CD8-positive, alpha-beta memory T cell (primary cell): ENCODE measurements at places on chromosomes 16 and 17. TPM values are rescaled to one million over a fixed set of nuclear protein-coding genes. Genes with fewer than 3 reads are reported as not detected.

- no peaks in the 10 kb centered on the region for H3K27me3 ChIP-seq
- H3K4me3 ChIP-seq = no peak overlapping the region
- H3K27ac ChIP-seq = no peak overlapping the region
- H3K36me3 ChIP-seq = no peaks in the 10 kb centered on the region
These were observed 50.8 kb downstream of the MYO1D start for GRCh38 chr17:32826076-32826475.

- no peaks in the 10 kb centered on the region for H3K36me3 ChIP-seq
- no peak overlapping the region for H3K4me3 ChIP-seq
- no peak for DNase-seq
- H3K27me3 ChIP-seq = no peaks in the 10 kb centered on the region
- no peaks in the 10 kb centered on the region for H3K4me1 ChIP-seq
These were observed 363.3 kb upstream of the CDH5 start for GRCh38 chr16:66003201-66003600.

Gene KRTAP9-2
- not detected for total RNA-seq

DNA sequence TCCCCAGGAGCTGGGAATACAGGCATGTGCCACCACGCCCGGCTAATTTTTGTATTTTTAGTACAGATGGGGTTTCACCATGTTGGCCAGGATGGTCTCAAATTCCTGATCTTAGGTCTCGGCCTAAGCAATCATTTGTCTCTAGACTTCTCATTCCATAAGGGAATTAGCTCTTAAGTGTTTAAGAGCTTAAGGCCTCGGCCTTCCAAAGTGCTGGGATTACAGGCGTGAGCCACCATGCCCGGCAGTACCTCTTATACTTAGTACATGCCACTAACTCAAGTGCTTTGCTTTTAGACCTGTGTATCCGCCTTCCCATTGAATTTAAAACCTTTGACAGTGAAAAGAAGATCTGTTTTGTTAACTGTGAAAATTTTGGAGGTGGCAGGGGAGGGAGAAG lies 16.6 kb upstream of the IL21R start:
- H3K27ac ChIP-seq = no peak overlapping the region
- DNase-seq = no peak
- no peaks in the 10 kb centered on the region for H3K36me3 ChIP-seq

Gene PRAC1
- not detected for total RNA-seq

- DNase-seq = peak; percentile 72
- H3K27me3 ChIP-seq = no peaks in the 10 kb centered on the region
- no peaks in the 10 kb centered on the region for H3K4me1 ChIP-seq
- H3K36me3 ChIP-seq = no peaks in the 10 kb centered on the region
- H3K4me3 ChIP-seq = no peak overlapping the region
These were observed 36.1 kb downstream of the RNF112 start for GRCh38 chr17:19447085-19447583.

GRCh38 chr16:82195917-82196494 lies 26.0 kb upstream of the MPHOSPH6 start:
- no peak for DNase-seq
- no peak overlapping the region for H3K4me3 ChIP-seq
- H3K4me1 ChIP-seq = no peaks in the 10 kb centered on the region
- H3K36me3 ChIP-seq = no peaks in the 10 kb centered on the region

DNA sequence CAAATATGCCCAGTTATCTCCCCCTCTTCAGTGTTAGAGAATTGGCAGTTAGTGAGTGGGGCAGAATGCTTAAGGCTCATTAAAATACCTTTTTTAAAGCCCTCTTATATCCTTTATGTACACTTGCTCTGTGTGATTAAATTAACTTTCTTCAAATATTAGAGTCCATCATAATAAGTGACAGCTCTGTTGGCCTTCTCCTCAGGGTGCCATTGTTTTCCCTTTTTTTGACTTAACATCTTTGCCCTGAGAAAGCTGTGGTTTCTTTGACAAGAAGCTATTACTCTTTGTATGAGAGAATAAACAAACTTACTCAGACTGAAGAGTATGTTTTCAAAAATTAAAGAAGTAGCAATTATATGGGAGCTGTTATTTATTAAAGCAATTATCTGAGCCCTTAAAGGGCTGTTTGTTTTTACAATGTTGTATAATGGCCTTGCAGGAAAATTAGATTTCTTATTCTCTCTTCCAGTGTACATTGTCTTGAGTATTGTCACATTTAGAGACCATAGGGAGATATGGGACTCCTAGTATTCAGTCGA lies 13.4 kb downstream of the RBBP6 start:
- H3K36me3 ChIP-seq = peaks cover 41% of the 10 kb centered on the region
- H3K4me3 ChIP-seq = no peak overlapping the region
- H3K27me3 ChIP-seq = no peaks in the 10 kb centered on the region
- DNase-seq = no peak
- peaks cover 9% of the 10 kb centered on the region for H3K4me1 ChIP-seq
- no peak overlapping the region for H3K27ac ChIP-seq
